Activated CD8-positive, alpha-beta memory T cell treated with anti-CD3 and anti-CD28 coated beads for 4 hours (primary cell): ENCODE measurements at places on chromosomes 5 and 9.

DNA sequence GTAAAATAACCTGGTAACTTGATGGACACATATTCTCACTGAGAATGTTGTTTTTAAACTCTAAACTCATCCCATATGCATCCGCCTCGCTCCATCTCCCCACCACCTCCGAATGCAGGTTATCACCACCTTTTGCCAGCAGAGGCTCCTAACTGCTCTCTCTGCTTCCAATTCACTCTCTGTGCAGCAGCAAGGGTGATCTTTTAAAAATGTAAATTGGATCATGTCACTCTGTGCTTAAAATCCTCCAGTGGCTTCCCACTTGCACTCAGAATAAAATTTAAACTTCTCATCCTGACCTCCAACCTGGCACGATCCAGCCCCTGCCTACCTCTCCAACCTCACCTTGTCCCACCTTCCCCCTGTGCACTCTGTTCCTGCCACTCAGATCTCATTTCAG lies 317.2 kb downstream of the ZSWIM6 start:
- DNase-seq, result no peak

- no peak for DNase-seq
Measured at GRCh38 chr9:27371382-27371781, 74.4 kb upstream of the EQTN start.

DNA sequence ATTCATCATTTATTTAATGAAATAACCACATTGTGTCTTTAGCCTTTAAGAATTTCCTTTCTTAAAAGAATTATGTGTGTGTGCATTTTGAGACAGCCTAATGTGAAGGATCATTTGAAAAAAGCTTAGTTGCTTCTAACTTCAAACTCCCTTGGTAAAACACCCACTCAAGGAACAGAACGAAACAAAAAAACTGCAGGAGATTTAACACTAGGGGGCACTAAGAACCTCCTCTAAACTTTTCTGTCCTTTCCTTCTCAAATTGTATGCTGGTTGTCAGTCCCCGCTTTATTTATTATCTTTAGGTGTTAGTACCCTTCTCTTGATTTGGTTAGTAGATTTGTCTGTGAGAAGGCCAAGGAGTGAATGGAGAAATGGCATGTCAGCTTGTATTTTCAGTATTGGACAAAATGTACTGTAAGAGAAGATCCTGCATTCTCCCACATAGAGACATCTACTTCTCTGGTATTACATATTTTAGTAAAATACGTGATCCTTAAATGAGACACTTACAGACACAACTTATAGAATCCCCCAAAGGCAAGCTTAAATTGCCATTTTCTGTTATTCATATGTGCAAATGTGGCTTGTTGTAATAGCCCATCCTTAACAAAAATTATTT lies 229.7 kb downstream of the MRPS30 start:
- DNase-seq, result no peak

GRCh38 chr5:176514244-176514950 lies 22.8 kb downstream of the RNF44 start:
- DNase-seq, result no peak
